ENCODE measurements at places on chromosomes 4 and X.

DNA sequence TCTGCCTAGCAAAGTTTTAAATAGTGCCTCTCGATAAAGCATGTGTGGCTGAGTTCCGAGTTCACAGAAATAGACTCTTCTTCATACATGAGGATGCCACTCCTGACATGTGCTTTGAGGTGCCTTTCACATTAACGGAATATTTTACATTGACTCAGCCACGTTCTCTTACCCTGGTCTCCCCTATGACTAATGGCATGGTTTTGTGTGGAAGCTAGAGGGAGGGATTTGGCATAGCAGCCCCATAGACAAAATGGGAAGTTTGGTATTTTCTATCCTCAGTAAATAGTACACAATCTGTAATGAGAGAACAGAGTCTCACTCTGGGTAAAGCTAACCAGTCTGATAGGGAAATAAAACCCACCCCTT lies 68.9 kb downstream of the PCDH19 start:
- no peak for DNase-seq

GRCh38 chrX:40154853-40155588 lies 57.3 kb upstream of the BCOR start:
- peak; percentile 17 for DNase-seq

DNA sequence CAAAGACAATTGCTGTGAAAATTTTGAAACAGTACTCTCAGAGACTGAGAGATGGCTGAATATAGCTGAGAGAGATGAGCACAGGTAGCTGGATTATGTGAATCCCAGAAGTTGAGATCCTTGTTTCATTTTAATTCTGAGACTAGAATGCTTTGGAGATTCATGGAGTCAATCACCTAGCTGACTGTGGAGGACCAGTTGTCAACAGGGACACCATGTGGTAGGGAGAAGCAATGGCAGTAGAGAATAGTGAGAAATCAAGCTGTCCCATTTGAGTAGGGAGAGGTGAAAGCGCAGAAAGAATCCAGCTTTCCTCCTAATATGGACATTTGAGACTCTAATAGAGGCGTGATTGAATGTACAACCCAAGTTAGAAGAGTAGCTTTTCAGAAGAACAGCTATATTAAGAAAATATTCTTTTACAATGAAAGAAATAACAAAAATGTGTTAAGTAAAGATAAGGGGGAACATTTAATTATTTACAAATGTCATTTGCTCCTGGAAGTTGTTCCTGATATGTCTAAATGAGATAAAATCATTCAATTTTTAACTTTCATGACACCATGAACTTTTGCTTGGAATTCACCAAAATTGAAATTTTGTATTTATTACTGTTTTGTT lies 30.3 kb upstream of the GLRB start:
- no peak for DNase-seq

DNA sequence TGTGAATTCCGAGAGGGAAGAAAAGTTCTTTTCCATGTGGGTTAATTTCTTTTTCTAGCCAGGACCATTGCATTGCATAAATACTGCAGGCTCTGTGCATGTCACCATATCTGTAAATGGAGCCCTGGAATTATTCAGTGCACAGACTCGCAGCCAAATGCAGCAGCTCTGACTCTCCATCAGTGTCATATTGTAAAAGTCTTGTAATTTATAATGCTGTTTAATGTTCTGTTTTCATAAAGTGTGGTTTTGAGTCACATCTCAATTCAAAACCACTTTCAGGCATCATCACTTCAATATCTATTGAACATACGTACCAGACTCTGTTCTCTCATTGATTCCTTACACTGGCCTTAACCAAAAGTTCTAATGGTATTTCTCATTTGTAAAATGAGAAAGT lies 193.9 kb upstream of the RPL34 start:
- no peak for DNase-seq

DNA sequence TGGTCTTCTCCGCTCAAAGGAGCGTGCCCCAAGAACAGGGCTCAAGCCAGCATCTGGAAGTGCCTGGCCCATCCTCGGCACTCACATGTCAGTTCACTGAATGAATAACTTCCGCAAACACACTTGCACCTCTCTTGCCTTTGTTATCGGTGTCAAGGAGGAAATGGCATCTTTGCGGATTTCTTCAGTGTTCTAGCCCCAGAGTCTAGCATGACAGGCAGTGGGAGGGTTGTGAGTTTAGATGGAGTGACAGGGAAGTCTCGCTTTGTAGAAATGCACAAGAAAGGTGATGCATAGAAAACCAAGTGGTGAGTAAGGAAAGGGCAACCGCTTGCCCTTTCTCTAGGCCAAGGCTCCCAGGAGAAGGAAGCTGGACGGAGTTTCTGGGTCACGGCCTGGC lies 17.6 kb upstream of the MECP2 start:
- no peak for DNase-seq

DNA sequence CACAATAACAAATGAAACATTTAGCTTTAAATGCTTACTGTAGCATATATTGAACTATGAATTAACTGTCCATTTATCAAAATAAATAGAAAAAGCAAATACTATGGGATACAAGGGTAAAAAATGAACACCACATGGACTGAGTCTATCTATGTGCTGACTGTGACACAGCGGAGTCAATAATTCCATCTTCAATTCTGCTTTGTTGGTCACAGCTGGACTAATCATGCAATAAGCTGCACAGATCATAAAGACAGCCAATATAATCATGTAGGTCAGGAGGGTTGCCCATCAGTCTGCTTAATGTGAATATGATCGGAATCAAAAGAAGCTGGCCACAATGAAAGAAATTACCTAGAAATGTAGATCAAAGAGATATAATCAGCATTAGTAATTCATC lies 95.7 kb upstream of the FAM47A start:
- DNase-seq, result no peak

- DNase-seq, result no peak
These were observed 56.2 kb upstream of the ANKRD50 start for GRCh38 chr4:124768596-124769365.

DNA sequence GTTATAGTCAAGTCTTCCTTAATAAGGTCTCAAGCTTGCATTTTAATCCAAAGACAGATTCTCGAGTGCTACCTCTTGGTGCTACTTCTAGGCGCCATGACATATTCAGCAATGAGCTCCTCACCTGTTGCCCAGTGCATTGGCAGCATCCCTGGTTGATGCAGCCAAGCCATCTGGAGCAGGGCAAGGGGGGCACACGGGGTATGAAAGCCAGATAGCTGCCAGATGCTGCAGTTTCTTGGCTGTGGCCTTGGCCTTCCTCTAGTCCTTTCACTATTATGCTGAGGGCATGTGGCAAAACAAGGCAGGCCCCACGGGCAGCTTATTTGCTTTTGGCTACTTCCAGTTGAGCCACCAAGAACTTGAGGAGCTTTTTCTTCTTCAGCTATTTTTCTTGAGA lies 168.6 kb upstream of the PGRMC2 start:
- no peak for DNase-seq

DNA sequence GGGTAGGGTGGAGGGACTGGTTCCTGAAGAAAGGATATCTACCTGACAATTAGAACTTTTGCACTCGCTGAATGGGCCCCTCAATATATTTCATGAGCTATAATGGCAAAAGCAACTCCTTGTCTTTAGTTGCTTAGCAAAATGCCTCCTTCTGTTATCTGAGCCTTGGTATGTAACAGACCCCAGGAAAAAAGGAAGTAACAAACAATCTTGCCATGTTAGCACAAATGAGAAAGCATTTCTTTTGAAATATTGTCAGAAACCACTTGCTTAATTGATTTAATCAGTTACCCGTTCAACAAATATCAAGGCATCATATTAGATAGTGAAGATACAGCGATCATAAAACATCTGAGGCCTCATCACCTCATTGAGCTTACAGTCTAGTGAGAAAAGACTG lies 74.6 kb upstream of the MAGEA10 start:
- DNase-seq, result no peak

DNA sequence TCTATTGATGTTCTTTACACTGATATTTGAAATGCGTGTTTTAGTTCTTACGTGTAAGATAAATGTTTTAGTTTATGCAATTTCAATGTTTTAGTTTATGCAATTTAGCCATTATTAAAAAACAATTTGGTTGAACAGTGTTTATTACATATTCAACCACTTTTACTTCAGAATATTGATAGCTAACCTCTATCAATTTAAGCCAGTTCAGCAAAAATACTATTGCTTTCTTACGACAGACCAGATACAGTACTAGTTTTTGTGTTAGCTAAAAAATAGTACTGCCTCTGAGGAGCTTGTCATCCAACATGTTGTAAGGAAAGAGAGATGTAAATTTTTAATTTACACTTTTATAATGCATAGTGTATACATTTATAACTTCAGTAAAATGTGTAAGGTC lies 361.7 kb upstream of the FAT1 start:
- DNase-seq, result no peak

DNA sequence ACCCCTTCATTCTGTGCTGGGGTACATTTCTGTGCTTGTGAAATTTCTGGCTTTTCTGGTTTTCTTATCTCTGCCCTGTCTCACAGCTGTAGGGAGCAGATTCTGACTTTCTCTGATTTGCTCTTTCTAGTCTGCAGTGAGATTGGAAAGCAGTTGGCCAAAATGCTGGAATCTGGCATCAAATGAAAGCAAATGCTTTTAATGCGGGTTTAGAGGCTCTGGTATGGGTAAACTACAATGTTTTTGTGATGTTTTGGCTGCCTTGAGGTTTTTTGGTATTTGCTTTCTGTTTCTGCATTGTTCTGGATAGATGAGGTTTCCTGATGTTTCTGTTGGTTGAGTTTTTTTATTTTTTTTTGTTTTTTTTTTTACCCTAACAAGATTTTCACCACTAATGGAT lies 23.8 kb downstream of the SMIM20 start:
- DNase-seq, result no peak

GRCh38 chr4:155667568-155668511 lies 1.2 kb downstream of the GUCY1A1 start:
- no peak for DNase-seq
